ENCODE measurements at places on chromosomes 2 and 18. TPM values are rescaled to one million over a fixed set of nuclear protein-coding genes. Genes with fewer than 3 reads are reported as not detected.

The ABCB11 gene
- not detected for total RNA-seq

The SH3BP4 gene
- total RNA-seq = 16.0 TPM

The PSMA8 gene
- not detected for total RNA-seq

The PCBP1 gene
- 71.7 TPM for total RNA-seq

The BCL11A gene
- 0.64 TPM for total RNA-seq

The LIMS2 gene
- 3.1 TPM for total RNA-seq

The RAB6C gene
- total RNA-seq = not detected

The CD8A gene
- under 0.01 TPM for total RNA-seq

The CD302 gene
- 14.4 TPM for total RNA-seq

The SCYGR4 gene
- total RNA-seq = not detected

The OXER1 gene
- total RNA-seq = not detected

The RAB17 gene
- total RNA-seq = 12.3 TPM

The AQP12B gene
- total RNA-seq = not detected

The ZNF385B gene
- not detected for total RNA-seq

The SPHKAP gene
- not detected for total RNA-seq

The SCN7A gene
- not detected for total RNA-seq

The CAPN14 gene
- under 0.01 TPM for total RNA-seq

The PJVK gene
- total RNA-seq = 0.39 TPM

The VIT gene
- total RNA-seq = 0.26 TPM

The HOXD1 gene
- total RNA-seq = 4.6 TPM

The CYP1B1 gene
- 0.13 TPM for total RNA-seq

The TDRD15 gene
- total RNA-seq = not detected

The SYT4 gene
- total RNA-seq = not detected

The SEMA4F gene
- 2.6 TPM for total RNA-seq

The SLC23A3 gene
- total RNA-seq = 0.89 TPM

The GNLY gene
- total RNA-seq = not detected

The LRRC30 gene
- total RNA-seq = not detected

The C2orf80 gene
- not detected for total RNA-seq

The TMEM247 gene
- total RNA-seq = not detected

The ARHGEF4 gene
- 0.63 TPM for total RNA-seq

All from dermis microvascular lymphatic vessel endothelial cell (primary cell).